Epithelial cell of alveolus of lung (primary cell): ENCODE measurements at places on chromosomes 3 and 15. TPM values are rescaled to one million over a fixed set of nuclear protein-coding genes. Genes with fewer than 3 reads are reported as not detected.

TLR9 gene
- not detected in 2 replicates for total RNA-seq

AQP9 gene
- total RNA-seq = not detected in 2 replicates

SLC33A1 gene
- 27.2 and 28.1 TPM in 2 replicates for total RNA-seq

WDR93 gene
- total RNA-seq = under 0.01 and 0.16 TPM in 2 replicates

CCR2 gene
- not detected in 2 replicates for total RNA-seq

GAP43 gene
- 0.78 TPM in 1 of 2 replicates, not detected in the other for total RNA-seq

CCDC39 gene
- total RNA-seq = not detected in 2 replicates

IL17RE gene
- 0.88 and 1.0 TPM in 2 replicates for total RNA-seq

MME gene
- 96.5 and 111 TPM in 2 replicates for total RNA-seq

GRM7 gene
- total RNA-seq = not detected in 2 replicates

SAMMSON gene
- total RNA-seq = 1.5 TPM in 1 of 2 replicates, not detected in the other

GCNT3 gene
- total RNA-seq = not detected in 2 replicates

GPR62 gene
- total RNA-seq = 0.08 TPM in 1 of 2 replicates, not detected in the other

GOLGA8J gene
- not detected in 2 replicates for total RNA-seq

IGSF10 gene
- total RNA-seq = 1.6 and 3.7 TPM in 2 replicates

PRSS50 gene
- not detected in 2 replicates for total RNA-seq

GATA2 gene
- 1.7 and 5.7 TPM in 2 replicates for total RNA-seq

STARD9 gene
- total RNA-seq = 1.4 and 8.3 TPM in 2 replicates

LSAMP gene
- 1.6 and 16.1 TPM in 2 replicates for total RNA-seq

PLA2G4B gene
- under 0.01 and 0.32 TPM in 2 replicates for total RNA-seq
